ENCODE measurements at places on chromosomes 13 and 19. TPM values are rescaled to one million over a fixed set of nuclear protein-coding genes. Genes with fewer than 3 reads are reported as not detected.
A peak's percentile ranks its signal among the peaks of the same experiment; 100 is the strongest.

DNA sequence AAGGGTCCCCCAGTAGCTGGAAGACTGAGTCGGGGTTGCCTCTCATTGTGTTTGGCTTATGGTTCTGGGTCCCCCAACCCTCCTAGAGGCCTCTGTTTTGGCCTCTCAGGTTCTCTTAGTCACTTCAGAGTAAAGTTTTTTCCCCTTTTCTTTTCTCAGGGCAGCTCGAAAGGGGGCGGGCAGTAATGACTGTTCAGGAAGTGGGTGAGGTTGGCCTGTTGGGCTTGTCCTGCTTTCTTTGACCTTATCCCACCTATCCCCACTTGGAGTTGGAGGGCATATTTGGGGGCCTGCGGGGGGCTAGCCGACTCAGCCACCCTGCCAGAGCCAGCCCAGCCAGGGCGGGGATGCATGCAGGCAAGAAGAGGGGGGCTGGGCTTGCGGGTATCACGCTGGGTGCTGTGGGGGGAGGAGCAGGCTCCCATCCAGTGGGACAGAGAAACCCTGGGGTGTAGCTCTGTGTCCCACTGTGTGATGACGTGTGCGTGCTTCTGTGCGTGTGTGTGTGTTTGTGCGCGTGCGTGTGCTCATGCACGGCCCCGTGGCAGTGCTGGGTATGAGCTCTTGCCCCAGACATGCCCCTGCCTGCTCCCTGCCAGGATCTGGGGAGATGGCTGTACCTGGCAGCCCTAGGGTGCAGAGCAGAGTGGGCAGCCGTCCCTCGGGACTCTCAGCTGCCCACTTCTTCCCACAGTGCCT is 1.4 kb downstream of the CIC start:
- no peaks in the 10 kb centered on the region for H3K27me3 ChIP-seq
- H3K27ac ChIP-seq = no peak overlapping the region
- DNase-seq = peak; percentile 58
- peaks cover 4% of the 10 kb centered on the region for H3K36me3 ChIP-seq

DNA sequence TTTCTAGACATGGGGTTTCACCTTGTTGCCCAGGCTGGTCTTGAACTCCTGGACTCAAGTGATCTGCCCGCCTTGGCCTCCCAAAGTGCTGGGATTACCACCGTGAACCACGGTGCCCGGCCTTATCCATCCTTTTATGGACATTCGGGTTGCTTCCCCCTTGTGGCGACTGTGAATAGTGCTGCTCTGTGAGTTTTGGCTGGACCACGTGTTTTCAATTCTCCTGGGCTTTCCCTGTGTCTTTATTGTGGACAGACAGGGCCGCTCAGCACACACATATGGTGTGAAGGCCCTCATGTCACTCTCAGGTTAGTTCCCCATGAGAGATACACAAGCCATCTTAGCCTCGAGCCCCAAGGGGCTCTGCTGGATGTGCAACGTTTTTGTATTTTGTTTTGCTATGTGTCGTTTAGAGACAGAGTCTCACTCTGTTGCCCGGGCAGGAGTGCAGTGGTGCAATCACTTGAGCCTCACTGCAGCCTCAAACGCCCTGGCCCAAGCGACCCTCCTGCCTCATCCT is 40.5 kb downstream of the MAU2 start:
- H3K27ac ChIP-seq = peak overlapping the region; percentile 70
- peak; percentile 65 for DNase-seq
- H3K27me3 ChIP-seq = no peaks in the 10 kb centered on the region
- H3K4me1 ChIP-seq = peaks cover 30% of the 10 kb centered on the region

- DNase-seq = no peak
- H3K4me3 ChIP-seq = no peak overlapping the region
- peaks cover 13% of the 10 kb centered on the region for H3K4me1 ChIP-seq
- no peaks in the 10 kb centered on the region for H3K36me3 ChIP-seq
These were observed 6.6 kb upstream of the ZNF428 start for GRCh38 chr19:43625918-43626579.

DNA sequence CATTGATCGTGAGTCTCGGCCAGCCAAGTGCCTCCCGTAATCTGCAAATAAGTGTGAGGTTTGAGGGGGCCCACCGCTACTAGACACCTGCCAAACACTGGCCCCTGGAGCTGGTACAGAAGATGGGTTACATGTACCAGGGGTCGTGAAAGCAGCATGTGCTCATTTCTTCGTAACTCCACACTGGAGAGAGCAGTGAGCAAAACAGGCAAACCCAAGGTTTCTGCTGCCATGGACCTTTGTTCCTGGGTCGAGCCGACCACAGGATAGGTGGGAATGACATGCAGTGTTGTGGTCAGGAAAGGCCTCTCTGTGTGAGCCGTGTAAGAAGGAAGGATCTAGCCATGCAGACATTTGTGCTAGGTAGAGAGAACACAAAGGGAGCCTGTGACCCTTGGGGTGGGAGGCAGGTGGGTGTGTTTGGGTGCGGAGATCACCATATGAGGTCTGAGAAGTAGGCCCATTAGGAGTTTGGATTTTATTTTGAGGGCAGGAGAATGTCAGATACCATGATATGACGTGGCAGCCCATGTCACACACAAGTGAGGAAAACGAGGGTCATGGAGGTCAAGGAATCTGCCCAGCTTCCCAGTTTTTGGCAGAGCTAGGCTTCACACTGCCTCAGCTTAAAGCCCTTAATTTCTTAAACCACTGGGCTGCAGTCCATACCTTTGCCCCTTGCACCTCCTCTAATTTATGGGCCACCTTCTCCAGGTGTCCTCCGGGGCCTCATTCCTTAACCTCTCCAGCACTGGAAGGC is 919 bp downstream of the GTF3A start:
- H3K36me3 ChIP-seq = peaks cover 7% of the 10 kb centered on the region
- no peaks in the 10 kb centered on the region for H3K27me3 ChIP-seq
- peak overlapping the region; percentile 100 for H3K4me3 ChIP-seq
- H3K4me1 ChIP-seq = peaks cover 45% of the 10 kb centered on the region
- no peak for DNase-seq

- H3K36me3 ChIP-seq = peaks cover 10% of the 10 kb centered on the region
- peaks cover 27% of the 10 kb centered on the region for H3K4me1 ChIP-seq
- H3K4me3 ChIP-seq = no peak overlapping the region
- H3K27ac ChIP-seq = peak overlapping the region; percentile 3
- H3K27me3 ChIP-seq = no peaks in the 10 kb centered on the region
These were observed 4.8 kb downstream of the PRMT1 start for GRCh38 chr19:49681830-49682229.

The KASH5 gene
- total RNA-seq = 0.86 TPM

The JUNB gene
- total RNA-seq = 1,584 TPM

The ZNF700 gene
- 18.7 TPM for total RNA-seq

The DIAPH3 gene
- total RNA-seq = not detected
